Aortic smooth muscle cell (primary cell): ENCODE measurements at places on chromosomes 2 and 18. TPM values are rescaled to one million over a fixed set of nuclear protein-coding genes. Genes with fewer than 3 reads are reported as not detected.

The COQ10B gene
- total RNA-seq = 45.0 and 54.6 TPM in 2 replicates

The ASNSD1 gene
- 60.2 and 65.7 TPM in 2 replicates for total RNA-seq

The UGT1A3 gene
- total RNA-seq = not detected in 2 replicates

The C2orf78 gene
- not detected in 2 replicates for total RNA-seq

The LIMS1 gene
- 67.8 and 73.7 TPM in 2 replicates for total RNA-seq

The BOK gene
- total RNA-seq = 4.0 and 4.9 TPM in 2 replicates

The FAM110C gene
- under 0.01 TPM in 1 of 2 replicates, not detected in the other for total RNA-seq

The ANKRD30B gene
- not detected in 2 replicates for total RNA-seq

The PROM2 gene
- 0.19 and 0.26 TPM in 2 replicates for total RNA-seq

The SLC4A3 gene
- total RNA-seq = 0.40 and 0.50 TPM in 2 replicates

The RMND5A gene
- 12.6 and 13.1 TPM in 2 replicates for total RNA-seq

The SLC40A1 gene
- total RNA-seq = 22.6 and 69.0 TPM in 2 replicates

The PCBP1 gene
- 26.3 and 40.6 TPM in 2 replicates for total RNA-seq

The SERPINB10 gene
- total RNA-seq = 0.13 TPM in 1 of 2 replicates, not detected in the other

The LRRC30 gene
- total RNA-seq = not detected in 2 replicates

The POU3F3 gene
- total RNA-seq = 0.06 and 0.13 TPM in 2 replicates

The TRIB2 gene
- 49.0 and 62.0 TPM in 2 replicates for total RNA-seq

The GLI2 gene
- total RNA-seq = 2.4 and 2.9 TPM in 2 replicates
